Caki2 (cell line): ENCODE measurements at places on chromosomes 16 and 17. TPM values are rescaled to one million over a fixed set of nuclear protein-coding genes. Genes with fewer than 3 reads are reported as not detected.

- peak; percentile 26 for DNase-seq
These were observed 621 bp downstream of the KCNJ2 start for GRCh38 chr17:70169709-70170597.

DNA sequence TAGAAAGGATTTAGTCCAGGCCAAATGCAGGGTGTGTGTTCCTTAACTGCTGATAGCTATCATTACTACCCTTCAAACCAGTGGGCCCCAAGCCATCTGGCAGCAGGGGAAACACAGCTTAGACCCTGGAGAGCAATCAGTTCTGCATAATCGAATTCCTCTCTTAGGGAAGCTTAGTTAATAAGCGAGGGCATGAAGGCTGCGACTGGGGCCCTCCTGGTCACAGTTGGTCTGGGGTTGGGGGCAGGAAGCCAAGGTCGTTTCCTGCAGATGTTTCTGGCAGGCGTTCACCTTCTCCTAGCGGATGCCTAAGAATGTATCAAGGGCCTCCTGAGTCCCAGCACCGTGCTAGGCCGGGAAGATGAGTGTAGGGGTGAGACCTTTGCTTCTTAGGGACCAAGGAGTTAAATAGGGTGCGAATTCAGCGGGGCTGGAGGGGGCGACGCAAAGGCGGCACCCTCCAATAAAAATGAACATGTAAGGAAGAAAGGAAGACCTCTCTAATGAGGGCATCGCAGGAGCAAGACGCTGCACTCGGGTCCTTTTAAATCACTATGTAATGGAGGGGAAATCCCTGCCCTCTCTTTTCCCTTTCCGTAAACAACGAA is 16.5 kb upstream of the EEF2K start:
- no peak for DNase-seq

GRCh38 chr16:13453938-13454553 is 465.9 kb upstream of the ERCC4 start:
- peak; percentile 50 for DNase-seq

The RNF112 gene
- total RNA-seq, result 1.5 and 1.6 TPM in 2 replicates

DNA sequence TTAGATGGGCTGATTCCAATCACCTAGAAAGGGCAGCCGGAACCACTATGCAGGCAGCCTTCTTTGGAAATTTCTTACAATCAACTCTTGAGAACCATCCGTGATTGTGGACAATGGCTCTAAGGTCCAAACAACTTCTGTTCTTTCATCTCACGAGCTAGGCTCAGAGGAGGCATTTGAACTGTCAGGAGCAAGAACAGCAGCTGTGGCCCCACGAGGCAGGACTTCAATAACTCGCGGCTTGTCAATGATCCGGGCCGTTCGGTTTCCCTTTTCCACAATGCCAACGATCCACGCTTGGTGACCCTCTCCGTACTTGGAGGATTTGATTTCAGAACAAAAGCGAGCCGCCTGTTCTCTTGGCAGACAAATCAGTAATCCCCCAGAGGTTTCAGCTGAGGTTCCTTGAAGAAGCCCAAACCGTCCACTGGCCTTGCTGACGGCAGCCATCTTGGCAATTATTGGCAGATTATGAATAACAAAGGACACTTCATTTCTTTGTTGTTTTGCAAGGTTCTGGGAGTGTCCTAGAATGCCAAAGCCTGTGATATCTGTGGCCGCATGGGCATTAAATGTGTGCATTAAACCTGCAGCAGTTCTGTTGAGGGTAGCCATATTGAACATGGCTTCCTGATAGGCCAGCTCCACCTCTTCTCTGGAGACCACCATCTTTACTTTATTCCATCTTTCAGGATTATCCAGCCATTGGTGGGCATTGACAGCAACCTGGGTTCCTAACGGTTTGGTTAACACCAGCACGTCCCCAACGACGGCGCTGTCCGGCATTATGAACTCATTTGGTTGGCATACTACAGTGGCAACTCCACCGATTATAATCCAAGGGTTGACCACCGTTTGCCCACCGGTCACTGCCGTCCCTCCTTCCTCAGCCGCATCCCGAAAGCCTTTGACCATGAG is 1.2 kb downstream of the SEPHS2 start:
- DNase-seq, result peak; percentile 16

The ARHGAP44 gene
- 0.64 TPM in 1 of 2 replicates, not detected in the other for total RNA-seq

DNA sequence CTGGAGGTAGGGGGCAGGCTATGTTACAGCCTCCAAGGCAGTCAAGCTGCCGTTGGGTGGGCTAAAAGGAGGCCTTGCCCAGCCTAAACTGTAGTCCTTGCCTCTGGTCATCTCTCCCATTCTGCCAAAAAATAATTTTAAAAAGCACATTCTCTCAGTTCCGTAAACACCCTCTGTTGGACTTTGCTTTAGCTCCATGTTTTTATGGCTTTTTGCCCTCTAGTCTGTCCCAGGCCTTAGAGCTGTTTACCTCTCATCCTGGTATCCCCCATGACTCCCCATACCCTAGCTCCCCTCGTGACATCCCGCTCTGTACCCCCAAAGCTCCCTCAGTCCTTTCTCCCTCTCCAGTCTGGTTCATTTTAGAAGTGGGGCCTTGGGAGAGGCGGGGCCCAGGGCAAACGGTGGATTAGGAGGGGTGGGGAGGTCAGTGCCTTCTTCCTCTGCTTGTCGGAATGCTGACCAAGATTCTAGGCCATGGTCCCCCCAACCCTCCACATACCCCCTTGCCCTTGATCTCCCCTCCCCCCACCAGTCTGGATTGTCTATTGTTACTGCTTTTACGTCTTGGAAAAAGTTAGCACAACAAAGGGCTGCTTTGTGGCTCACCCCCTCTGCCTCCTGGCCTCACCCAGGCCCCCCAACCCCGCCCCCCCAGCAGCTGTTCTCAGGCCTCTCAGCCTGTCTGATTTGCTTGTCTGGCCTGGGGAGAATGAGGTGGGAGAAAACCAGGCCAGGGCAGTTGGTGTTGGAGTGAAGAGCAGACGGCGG is 18.4 kb downstream of the GJD3 start:
- no peak for DNase-seq

DNA sequence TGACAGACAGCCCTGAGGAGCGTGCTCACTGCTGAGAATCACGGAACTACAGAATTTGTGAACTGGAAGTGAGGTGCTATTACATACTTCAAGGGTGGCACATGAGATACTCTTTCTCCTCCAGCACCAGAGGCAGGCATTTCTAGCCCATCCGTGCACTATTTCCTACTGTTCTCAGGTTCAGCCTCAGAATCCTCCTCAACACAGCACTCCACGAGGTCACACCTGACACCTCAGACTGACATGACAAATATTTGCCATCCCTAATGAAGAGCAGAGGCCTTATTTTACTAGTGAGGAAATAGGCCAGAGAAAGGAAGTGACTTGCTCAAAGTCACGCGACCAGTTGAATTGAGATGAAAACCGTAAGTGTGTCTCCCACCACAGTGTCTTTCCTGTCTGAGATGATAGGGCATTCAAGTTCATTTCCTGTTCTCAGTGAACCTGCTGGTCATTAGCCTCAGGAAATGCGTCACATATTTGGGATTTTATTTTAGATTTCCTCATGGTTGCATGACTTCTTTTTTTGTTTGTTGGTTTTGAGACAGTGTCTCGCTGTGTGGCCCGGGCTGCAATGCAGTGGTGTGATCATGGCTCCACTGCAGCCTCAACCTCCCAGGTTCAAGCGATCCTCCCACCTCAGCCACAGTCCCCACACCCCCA is 23.6 kb downstream of the SEZ6 start:
- DNase-seq, result no peak

GRCh38 chr16:53504665-53505064 is 1.7 kb upstream of the AKTIP start:
- DNase-seq, result peak; percentile 36

The YBX2 gene
- 1.8 and 8.5 TPM in 2 replicates for total RNA-seq

The MYH1 gene
- not detected in 2 replicates for total RNA-seq

DNA sequence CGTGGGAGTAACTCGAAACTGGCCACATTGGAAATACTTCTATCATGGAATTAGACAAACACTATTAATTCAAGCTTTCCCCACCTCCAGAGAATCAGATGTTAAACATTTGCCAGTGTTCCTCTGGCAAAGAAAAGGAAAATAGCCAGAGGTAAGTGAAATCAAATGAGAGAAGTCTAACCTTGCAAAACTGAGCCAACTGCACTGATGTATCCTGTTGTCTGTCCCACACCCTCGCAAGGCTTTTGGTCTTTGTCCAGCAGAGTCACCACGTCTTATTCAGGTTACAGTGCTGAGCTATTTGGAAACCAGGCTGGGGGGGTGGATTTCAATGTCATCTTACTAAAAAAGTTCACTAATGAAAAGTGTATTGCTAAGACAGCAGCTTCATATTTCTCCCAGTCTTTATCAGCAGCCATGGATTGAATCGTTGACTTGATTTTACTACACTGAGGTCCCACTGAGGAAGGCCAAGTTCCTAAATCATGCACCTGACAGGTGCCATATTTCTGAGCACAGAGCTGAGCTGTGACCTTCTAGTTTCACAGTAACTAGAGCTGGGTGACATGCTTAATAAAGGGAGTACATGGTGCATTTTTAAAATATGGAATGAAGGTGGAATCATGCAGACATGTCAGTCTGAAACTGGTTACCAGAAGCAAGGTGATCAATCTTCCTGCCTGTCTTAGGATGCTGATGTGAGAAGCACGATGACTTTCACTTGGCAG is 85.2 kb upstream of the HSBP1 start:
- no peak for DNase-seq

GRCh38 chr17:40850293-40850972 is 16.6 kb downstream of the KRT12 start:
- no peak for DNase-seq

DNA sequence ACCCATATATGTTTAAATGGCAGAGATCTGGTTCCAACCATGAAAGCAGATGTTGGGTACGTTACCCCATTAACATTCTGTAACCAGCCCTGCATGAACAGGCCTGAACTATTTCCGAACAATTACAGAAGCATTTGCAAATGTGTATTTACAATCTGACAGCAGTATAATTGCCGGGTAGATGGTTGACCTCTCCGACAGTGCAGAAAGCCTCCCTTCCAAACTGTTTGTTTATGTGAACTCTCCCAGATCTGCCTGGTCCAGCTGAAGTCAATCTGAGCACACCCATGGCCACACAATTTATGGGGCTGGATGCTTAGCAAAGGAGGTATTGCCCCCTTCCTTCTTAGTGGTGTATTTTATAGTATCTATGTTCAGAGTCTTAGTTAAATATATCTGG is 21.8 kb downstream of the NUDT7 start:
- no peak for DNase-seq

The TEX19 gene
- total RNA-seq, result 0.37 and 1.9 TPM in 2 replicates

DNA sequence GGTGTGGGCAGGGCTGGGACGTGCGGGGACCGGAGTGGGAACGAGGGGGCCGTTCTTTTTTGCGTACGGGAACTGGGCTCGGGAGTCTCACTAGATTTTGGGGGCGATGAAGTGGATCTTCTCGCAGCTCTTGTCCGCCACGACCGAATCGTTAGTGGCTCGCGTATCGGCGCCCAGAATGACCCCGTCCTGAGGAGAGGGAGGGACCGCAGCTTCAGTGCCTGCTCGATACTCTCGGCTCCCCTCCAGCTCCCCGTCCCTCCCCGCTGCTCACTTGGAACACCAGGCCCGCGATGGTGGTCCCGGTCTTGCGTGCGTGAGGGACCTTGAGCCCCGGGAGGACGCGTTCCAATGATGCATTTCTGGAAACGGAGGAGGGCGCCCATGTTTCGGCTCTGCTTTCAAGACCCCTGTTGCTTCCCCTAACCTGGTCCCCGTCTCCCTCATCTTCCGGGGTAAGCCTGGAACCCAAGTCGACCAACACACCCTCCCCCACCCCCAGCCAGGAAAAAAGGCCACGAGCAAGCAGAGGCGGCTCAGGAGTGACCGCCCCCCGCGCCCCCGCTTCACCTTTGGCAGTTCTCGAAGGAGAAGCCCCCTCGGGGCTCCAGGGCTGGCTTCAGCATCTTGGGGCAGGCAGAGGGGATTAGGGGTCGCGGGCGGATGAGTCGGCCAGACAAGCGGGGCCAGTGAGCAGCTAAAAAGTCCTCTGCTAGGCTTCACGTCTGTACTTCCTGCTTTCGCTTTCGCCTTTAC is at the start of gene PSMB10:
PSMB10 (minus strand) TSS at position 727 of the 756 bp plus-strand sequence; CDS start at position 626, 101 bp downstream.
- peak; percentile 57 for DNase-seq

- DNase-seq, result no peak
These were observed 53.9 kb upstream of the NETO2 start for GRCh38 chr16:47197536-47198179.

The DNAAF1 gene
- 0.64 TPM in 1 of 2 replicates, not detected in the other for total RNA-seq

The MYO18A gene
- total RNA-seq, result 10.6 and 13.3 TPM in 2 replicates

DNA sequence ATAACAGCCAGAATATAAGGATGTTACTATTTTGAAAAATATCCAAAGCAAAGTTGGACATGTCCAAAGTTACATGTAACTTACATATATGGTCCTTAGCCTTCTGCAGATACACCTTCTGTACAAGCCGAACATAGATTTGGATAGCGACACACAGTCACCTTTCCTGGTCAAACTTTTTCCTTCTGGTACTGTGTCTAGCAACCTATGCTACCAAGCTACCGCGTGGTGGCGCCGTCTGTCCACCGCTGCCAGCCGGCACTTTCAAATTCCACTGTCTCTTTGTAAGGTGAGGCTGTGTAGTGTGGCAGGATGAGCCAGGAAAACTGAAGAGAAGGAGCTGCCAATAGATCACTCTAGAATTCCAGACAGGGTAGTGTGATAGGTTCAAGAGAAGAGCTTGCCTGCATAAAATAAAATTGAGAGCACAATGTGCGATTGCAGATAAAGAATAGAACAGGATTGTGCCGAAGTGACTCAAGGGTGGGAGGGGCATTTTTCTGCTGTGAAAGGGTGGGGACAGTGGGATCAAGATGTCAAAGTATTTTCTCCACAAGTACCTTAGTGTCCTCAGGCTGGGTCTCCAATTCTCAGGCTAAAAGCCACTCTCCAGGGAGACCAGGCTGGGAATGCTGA is 366.9 kb downstream of the SLC39A11 start:
- DNase-seq, result peak; percentile 66

The FNDC8 gene
- not detected in 2 replicates for total RNA-seq

DNA sequence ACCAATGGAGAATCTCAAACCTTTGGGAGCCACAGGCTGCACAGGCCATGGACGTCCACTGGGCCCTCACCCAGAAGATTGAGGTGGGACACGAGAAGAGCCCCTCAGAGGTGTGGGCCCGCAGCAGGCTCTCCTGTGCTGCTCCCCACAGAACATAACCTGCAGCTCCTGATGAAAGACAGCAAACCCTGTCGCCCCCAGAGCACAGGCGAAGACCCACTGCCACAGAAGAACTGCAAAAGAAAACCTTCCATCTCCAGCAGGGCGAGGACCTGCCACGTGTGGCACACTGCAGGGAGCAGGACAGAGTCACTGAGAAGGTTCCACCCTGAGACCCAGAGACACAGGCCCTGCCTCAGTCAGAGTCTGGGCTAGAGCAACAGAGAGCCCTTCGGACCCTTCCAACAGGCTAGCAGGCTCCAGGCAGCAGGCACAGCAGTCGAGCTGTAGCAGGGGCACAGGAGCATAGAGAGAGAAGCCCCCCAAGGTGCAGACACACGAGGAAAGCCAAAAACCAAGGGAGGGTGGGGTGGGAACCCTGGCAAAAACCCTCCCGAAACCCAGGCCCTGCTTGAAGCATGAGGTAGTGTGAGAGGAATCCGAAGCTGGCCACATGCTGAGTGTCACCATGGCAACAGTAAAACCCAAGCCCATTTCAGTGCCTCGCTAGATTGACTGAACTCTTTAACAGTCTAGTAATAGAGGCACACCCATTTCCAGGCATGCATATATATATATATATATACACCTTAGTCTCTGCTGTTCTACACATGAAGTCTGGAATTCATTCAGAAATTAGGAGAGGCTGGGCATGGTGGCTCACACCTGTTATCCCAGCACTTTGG is 60.0 kb upstream of the CHMP6 start:
- no peak for DNase-seq

GRCh38 chr17:28574526-28574925 is 2.2 kb downstream of the ALDOC start:
- no peak for DNase-seq

- no peak for DNase-seq
These were observed 237.7 kb downstream of the SEC14L1 start for GRCh38 chr17:77378318-77379064.

The VTN gene
- not detected in 2 replicates for total RNA-seq

The TP53TG3C gene
- total RNA-seq, result not detected in 2 replicates
